ENCODE measurements at places on chromosomes 16 and 17.

DNA sequence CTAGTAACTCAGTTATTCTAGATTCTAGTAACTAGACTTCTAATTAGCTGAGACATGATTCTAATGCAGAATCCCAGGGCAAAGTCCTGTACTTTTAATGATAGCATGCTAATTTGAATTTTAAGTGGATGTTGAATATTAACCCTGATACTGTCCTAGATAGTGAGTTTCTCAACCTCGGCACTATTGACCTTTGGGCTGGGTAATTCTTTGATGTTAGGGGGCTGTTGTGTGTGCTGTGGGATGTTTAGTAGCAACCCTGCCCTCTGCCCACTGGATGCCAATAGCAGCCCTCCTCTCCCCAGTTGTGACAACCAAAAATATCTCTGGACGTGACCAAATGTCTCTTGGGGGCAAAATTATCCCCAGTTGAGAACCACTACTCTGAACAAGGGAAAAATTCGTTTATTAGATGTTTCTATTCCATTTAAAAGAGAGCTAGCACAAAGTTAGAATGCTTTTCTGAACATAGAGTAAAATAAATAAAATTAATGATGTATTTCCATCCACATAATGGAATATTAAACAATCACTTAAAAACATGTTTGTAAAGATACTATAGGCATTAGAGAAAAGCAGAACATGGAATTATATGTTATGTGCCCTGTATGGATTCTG is 30.2 kb downstream of the SALL1 start:
- DNase-seq, result no peak

DNA sequence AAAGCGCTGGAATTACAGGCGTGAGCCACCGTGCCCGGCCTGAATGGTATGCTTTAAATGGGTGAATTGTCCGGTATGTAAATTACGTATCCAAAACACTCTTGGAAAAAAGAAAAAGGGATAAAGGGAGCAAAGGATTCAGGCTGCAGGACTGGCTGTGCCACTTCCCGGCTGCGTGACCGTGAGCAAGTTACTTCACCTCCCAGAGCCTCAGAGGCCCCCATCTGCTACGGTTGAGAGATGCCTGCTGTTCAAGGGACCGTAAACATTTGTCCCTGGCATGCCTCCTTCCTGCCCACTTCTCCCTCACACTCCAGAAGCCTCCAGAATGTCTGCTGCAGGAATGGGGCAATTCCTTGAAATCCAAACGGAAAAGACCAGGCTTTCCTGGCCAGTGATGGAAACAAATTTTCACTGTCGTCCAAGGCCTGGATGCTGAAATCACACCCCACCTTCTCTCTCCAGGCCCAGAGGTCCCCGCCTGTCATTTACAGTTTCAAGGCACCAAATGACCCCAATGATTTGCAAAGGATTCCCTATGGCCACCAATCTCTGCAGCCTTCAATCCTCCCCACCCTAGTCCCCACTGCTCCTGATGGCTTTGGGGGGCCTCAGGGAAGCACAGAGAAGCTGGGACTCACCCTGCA is 22.9 kb upstream of the LITAF start:
- DNase-seq, result no peak

DNA sequence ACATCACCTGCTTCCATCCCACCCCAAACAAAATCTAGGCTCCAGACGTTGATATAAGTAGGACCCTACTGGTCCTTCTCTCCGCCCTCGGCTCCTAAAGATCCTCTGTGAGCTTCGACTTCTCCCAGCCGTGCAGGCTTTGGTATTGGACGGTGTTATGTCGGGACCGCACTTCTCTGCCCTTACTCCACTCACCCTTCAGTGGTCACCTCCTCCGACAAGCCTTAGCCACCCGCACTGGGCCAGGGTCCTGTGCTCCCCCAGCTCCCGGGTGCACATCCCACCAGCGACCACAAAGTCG is 1.6 kb downstream of the PSMB10 start:
- no peak for DNase-seq

GRCh38 chr17:72498364-72499210 is 377.8 kb downstream of the SOX9 start:
- no peak for DNase-seq

DNA sequence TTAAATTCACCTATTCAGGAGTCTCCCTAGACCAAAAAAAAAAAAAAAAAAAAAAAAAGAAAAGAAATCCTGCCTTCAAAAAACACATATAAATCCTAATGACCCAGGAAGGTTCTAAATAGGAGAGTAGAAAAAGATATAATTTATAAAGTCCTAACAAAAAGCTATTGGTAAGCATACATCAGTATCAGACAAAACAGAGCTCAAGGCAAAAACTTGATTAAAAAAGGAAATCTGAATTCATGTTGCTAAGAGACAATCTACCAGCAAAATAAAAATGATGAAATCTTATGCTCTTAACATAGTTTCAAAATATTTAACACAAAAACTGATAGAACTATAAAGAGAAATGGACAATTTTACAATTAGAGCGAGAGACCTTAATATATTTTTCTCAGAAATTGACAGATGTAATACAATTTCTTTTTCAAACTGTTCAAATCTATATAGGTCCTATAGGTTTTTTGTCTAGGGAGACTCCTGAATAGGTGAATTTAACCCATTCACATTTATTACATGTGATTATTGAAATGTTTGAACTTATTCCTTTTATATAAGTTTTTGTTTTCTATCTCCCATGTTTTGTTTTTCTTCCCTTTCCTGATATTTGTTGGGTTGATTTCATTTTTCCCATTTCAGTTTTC is 57.0 kb downstream of the NT5M start:
- DNase-seq, result no peak
